ENCODE measurements at places on chromosomes 5 and 9.

GRCh38 chr9:2193552-2193951 is 178.4 kb downstream of the SMARCA2 start:
- no peak for DNase-seq

DNA sequence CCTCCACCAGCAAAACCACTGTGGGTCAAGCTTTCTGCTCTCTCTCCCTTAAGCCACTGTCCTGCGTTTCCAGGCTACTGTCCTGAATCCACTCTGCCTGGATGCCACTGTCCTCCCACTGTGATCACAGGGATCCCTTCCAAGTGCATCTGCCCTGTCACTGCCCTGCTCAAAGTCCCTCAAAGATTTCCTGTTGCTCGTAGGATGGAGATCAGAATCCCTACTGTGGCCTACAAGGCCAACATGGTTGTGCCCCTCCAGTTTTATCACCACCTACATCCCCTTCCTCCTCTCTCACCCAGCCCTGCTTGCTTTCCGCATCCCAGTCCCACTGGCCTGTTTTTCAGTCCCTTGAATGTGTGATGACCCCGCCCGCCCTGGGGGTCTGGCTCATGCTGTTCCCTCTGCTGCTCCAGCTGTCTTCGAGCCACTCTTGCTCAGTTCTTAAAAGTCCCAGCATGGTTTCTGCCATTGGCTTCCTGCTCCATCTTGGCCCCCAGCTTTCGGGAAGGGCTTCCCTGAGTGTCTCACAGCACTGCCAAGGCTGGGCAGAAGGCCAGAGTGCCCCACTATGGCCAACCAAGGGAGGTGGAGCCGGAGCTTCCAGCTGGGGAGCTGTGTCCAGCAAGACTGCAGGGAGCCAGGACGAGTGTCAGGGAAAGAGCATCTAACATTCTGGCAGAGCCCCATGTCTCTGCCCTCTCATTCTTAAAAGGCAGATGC is 12.9 kb upstream of the FRRS1L start:
- DNase-seq = no peak

DNA sequence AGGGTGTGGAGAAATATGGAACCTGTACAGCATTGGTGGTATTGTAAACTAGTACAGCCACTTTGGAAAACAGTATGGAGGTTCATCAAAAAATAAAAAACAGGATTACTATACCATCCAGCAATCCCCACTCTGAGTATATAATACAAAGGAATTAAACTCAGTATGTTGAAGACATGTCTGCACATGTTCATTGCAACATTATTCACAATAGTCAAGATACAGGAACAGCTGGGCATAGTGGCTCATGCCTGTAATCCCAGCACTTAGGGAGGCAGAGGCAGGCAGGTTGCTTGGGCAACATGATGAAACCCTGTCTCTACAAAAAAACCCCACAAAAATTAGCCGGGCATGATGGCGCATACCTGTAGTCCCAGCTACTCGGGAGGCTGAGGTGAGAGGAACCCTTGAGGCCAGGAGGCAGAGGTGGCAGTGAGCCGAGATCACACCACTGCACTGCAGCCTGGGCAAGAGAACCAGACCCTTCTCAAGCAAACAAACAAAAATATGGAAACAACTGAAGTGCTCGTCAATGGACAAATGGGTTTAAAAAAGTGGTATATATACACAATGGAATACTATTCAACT is 63.6 kb downstream of the TMEM174 start:
- DNase-seq = no peak

DNA sequence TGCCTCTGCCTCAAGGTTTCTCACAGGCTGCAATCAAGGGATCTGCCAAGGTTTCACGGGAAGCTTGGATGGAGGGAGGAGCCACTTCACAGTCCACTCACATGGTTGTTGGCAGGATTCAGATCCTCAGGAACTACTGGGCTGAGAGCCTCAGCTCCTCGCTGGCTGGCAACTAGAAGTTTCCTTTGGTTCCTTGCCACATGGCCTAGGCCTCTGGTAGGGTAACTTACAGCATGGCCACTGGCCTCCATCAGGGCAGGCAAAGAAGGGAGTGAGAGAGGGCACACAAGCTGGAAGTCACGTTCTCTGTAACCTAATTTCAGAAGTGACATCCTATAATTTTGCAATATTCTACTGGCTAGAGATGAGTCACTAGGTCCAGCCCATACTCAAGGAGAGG is 32.2 kb downstream of the SPOCK1 start:
- no peak for DNase-seq

- no peak for DNase-seq
These were observed 144.5 kb upstream of the NUDT12 start for GRCh38 chr5:103706939-103707682.

GRCh38 chr9:70802206-70802605 is 319.2 kb downstream of the TRPM3 start:
- no peak for DNase-seq

DNA sequence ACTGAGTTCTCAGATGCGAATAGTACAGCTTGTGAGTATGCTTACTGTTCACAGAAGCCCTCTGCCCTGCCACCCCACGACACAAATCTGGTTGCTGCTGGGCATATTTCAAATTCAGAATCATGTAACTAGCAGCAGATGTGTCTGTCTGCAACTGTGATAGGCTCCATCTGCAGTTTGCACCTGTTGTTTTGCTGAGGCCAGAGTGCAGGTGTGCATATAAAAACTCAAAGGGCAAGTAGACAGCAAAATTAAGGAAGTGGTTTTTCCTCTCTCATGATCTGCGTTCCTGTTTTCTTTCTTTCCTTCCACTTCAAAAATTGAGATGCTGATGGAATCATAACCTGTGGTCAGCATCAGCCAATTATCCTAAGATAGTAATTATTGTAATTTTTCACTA is 1000.5 kb downstream of the PTPRD start:
- DNase-seq = no peak

DNA sequence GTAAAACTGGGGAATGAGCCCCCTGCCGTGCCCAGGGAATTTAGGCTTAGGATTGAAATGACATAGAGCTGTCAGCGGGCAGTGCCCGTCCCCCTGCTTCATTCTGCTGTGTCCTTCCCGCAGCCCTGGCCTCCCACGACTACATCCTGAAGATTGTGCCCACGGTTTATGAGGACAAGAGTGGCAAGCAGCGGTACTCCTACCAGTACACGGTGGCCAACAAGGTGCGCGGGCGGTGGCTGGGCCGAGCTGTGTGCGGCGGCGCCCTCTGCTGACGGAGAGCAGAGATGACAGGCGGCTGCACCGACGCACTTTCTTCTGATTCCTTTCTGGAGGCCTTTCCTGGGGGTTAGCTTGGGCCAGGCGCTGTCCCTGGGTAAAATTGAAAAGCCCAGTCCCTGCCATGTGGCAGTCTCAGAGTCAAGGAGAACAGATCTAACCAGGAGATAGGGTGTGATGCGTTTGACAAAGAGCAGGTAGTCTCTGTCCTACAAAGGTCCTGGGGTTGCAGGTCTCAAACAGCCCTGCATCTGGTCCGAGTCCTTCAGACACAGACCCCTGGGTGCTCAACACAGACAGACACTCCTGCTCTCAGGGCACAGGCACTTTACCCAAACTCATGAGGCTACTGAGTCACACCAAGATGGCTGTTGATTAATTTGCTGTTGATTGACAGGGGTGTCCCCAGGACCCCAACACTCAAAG is 26.8 kb upstream of the RPL26L1 start:
- peak; percentile 63 for DNase-seq

DNA sequence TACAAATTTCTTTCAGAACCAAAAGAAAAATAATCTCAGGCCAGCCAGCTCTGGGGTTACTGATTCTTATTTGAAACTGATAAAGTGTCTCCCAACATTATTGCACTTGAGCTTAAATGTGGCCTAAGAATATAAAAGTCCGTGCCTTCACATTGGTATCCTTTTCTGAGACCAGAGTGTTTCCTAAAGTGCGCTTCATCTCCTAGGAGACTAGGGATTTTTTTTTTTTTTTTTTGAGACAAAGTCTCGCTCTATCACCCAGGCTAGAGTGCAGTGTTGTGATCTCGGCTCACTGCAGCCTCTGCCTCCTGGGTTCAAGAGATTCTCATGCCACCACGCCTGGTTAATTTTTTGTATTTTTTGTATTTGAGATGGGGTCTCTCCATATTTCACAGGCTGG is 23.6 kb upstream of the KCNIP1 start:
- DNase-seq = no peak
